Ascending aorta (tissue), 2 donors: ENCODE measurements at places on chromosomes 3 and 15. TPM values are rescaled to one million over a fixed set of nuclear protein-coding genes. Genes with fewer than 3 reads are reported as not detected.

DNA sequence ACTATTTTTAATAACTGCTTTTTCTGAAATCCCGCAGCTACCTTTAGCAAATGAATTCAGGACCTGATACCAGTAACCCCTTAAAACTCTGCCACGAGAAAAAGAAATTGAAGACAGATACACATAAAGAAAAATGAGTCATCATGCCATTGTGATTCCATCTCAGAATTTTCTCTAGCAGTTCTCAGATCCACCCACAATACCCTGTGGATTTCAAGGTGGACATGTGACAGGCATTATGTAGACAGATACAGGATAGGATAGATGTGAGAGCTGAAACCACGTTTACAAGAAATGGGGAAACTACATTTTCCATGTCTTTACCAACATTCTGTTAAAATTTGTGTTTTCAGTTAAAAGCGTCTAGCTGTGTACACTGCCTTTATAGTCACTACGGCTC is 291.9 kb upstream of the NR2F2 start:
- H3K36me3 ChIP-seq: no peaks in the 10 kb centered on the region
- no peaks in the 10 kb centered on the region for H3K4me1 ChIP-seq
- H3K4me3 ChIP-seq: no peak overlapping the region
- no peak for DNase-seq
- H3K27ac ChIP-seq: no peak overlapping the region

DNA sequence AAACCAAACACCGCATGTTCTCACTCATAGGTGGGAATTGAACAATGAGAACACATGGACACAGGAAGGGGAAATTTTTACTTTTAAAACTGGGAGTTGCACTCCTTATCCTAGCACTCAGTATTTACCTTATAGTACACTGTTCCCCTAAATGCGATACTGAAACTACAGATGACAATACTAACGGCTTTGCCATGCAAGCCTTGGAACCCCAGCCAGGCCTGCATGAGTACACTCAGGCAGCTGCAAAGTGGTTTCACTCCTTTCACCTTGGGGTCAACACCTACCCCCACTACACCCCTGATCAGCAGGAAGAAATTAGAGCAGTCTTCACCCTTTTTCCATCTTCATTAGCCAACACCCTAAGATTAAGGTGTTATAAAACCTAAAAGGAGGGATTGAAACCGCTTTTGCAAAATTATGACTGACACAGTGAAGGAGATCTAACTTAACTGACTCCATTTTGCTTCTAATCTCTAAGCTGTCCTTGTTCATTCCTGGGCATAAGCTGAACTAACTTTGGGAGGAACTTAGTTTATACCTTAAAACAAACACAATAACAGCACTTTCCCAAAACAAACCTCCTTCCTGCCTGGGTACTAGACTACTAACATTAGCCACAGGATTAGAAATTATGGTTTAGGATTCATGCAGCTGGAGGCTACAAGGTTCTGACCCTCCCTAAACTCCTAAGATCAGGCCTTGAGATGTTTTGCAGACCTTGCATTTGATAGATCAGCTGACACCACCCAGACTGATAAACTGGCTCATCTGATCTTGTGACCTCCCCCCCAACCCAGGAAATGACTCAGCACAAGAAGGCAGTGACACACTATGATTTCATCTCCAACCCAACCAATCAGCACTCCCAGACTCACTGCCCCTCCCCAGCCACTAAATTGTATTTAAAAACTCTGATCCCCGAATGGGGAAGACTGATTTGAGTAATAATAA is 452.1 kb upstream of the PPP2R3A start:
- H3K4me1 ChIP-seq: no peaks in the 10 kb centered on the region
- H3K4me3 ChIP-seq: no peak overlapping the region
- no peaks in the 10 kb centered on the region for H3K27me3 ChIP-seq
- H3K27ac ChIP-seq: no peak overlapping the region
- no peak for DNase-seq

- H3K27ac ChIP-seq: no peak overlapping the region
- no peaks in the 10 kb centered on the region for H3K36me3 ChIP-seq
- H3K27me3 ChIP-seq: no peaks in the 10 kb centered on the region
- no peaks in the 10 kb centered on the region for H3K4me1 ChIP-seq
- DNase-seq: no peak
Measured at GRCh38 chr3:31345581-31345980, 187.1 kb upstream of the STT3B start.

GRCh38 chr3:181009225-181009624 is 19.7 kb upstream of the DNAJC19 start:
- no peaks in the 10 kb centered on the region for H3K27me3 ChIP-seq
- no peak overlapping the region for H3K27ac ChIP-seq
- no peaks in the 10 kb centered on the region for H3K36me3 ChIP-seq

DNA sequence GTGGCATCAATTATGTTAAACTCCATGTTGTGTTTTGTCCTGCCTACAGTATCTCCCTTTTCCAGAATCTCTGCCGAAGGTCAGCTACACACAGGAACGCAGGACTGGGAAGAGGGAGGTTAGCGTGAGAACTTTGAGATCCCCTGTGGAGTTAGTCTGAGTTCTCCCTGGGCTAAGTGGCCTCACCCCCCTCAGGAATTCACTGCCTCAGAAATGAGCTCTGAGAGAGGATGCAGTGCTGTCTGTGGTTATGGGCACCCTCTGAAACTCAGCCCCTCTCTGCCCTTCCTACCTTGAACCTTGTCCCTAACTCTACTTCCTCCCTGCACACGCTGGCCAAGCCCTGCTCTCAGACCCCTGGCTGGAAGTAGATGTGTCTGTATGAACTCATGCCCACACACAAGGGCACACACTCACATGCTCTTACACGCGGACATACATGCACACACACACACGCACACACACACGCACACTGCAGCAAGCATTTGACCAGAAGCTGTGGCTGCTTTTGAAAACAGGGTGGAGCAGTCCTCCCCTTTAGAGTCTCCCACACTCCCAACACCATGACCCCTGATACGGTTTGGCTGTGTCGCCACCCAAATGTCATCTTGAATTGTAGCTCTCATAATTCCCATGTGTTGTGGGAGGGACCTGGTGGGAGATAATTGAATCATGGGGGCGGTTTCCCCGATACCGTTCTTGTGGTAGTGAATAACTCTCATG is 5.3 kb upstream of the VIPR1 start:
- no peaks in the 10 kb centered on the region for H3K36me3 ChIP-seq
- no peaks in the 10 kb centered on the region for H3K27me3 ChIP-seq
- DNase-seq: peak; percentile 55
- H3K4me3 ChIP-seq: no peak overlapping the region

- no peaks in the 10 kb centered on the region for H3K4me1 ChIP-seq
- no peak for DNase-seq
- no peaks in the 10 kb centered on the region for H3K36me3 ChIP-seq
- no peak overlapping the region for H3K27ac ChIP-seq
Measured at GRCh38 chr3:115628075-115628412, 4.7 kb downstream of the GAP43 start.

- no peak for DNase-seq
- no peaks in the 10 kb centered on the region for H3K36me3 ChIP-seq
- peak overlapping the region; percentile 86 for H3K27ac ChIP-seq
- H3K27me3 ChIP-seq: no peaks in the 10 kb centered on the region
Measured at GRCh38 chr3:16883057-16883722, 1.6 kb upstream of the PLCL2 start.

- no peaks in the 10 kb centered on the region for H3K4me1 ChIP-seq
- no peak for DNase-seq
- H3K4me3 ChIP-seq: no peak overlapping the region
- H3K27ac ChIP-seq: no peak overlapping the region
Measured at GRCh38 chr3:175495331-175495730, 636.2 kb downstream of the NAALADL2 start.

GRCh38 chr3:127857333-127857732 is 35.0 kb upstream of the MGLL start:
- no peak for DNase-seq
- H3K4me1 ChIP-seq: no peaks in the 10 kb centered on the region
- no peak overlapping the region for H3K27ac ChIP-seq
- no peaks in the 10 kb centered on the region for H3K27me3 ChIP-seq

The ANKRD34C gene
- total RNA-seq: not detected

The FOXB1 gene
- not detected for total RNA-seq

The TRH gene
- not detected for total RNA-seq

The MUC4 gene
- not detected for total RNA-seq

The CNTN3 gene
- total RNA-seq: 0.11 TPM

The RTP1 gene
- not detected for total RNA-seq
